ENCODE measurements at places on chromosomes 3 and 15.

DNA sequence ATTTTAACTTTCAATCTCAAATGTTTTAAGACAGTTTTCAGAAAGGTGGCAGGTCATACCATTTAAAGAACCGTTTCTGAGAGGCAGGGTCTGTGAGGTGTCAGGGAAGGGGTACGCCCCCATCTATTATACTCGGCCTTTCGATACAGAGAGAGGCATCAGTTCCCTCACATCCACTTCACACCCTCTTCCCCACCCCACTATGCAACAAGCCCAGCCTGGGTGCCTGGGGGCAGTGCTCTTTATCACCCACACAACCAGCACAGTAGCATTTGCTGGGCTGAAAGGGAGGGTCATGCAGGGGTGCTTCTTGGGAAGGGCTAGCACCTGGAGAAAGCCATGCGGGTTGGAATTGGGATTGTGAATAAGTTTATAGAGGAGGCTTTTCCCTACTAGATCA is 56.0 kb upstream of the KCNMB2 start:
- DNase-seq, result no peak

- no peak for DNase-seq
Measured at GRCh38 chr15:79538527-79538926, 106.4 kb downstream of the MINAR1 start.

DNA sequence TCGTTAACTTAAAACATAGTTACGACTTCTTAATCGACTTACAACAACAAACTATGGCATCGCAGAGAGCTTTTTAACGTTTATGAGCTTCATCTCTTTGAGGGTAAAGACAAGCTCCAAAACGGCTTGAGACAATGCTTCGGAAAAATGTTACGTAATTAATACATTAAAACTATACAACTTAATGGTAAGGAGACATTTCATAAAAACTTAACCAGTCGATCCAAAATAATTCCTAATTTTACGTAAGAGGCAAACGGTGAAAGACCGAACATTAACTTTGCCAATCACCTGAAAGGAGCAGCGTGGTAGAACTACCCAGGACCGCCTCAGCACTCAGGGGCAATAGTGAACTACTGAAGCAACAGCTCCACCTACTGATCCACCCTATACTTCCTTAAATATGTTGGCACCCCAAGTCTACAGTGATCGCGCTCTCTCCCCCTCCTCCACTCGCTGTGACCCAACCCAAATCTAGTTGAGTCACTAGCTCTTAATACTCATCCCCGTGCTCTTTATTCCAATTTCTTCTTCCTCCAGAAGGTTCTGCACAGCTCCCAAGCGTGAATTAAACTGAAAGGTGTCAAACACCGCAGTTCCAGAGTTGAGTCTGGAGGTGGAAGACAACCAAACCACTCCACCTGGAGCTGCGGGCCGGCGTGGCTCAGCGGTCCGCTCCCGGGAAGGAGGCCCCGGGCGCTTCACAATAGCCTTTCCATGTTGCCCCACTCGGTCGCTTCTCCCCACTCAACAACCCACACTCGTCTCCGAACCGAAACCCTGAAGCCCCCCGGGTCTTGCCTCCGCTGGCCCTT is 901 bp downstream of the NAA50 start:
- peak; percentile 34 for DNase-seq

- no peak for DNase-seq
Measured at GRCh38 chr15:29051422-29051821, 165.6 kb downstream of the APBA2 start.

GRCh38 chr3:124791639-124792151 is 61.4 kb downstream of the UMPS start:
- no peak for DNase-seq

- DNase-seq, result no peak
Measured at GRCh38 chr3:164732166-164732565, 346.1 kb downstream of the SI start.

GRCh38 chr3:38129058-38129457 is 7.9 kb downstream of the ACAA1 start:
- DNase-seq, result no peak

DNA sequence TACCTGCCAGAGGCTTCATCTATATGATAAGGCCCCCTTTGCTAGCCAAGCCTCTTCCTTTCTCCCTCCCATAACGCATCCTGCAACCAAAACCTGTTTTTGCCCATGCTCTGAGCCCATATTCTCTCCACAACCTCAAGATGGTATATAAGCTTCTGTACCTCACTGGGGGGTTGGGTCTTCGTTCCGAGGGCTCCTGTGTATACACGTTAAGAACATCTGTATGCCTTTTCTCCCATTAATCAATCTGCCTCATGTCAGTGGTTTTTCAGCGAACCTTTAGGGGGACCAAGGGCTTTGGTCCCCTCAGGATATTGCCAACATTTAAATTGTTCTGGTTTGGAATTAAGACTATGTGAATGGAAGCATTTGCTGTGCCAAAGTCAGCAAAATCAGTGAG is 168.0 kb downstream of the PEX5L start:
- no peak for DNase-seq

DNA sequence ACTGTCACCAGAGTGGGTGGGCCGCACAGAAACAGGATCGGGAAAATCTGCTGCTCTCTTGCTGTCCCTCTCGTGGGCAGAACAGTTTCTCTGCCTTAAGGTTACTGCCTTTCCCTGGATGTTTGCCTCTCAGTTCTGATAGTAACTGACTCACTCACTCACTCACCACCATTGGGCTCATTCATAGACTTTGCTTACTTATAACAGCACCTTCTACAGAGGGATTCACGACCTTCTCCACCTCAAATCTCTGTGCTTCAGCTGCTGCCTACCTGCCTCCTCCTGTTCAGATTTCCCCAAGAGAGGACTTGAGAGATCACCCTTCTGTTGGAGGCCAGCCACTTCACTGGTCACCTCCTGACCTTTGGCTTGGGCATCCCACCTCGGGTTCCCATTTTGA is 147.7 kb upstream of the ICE2 start:
- no peak for DNase-seq

DNA sequence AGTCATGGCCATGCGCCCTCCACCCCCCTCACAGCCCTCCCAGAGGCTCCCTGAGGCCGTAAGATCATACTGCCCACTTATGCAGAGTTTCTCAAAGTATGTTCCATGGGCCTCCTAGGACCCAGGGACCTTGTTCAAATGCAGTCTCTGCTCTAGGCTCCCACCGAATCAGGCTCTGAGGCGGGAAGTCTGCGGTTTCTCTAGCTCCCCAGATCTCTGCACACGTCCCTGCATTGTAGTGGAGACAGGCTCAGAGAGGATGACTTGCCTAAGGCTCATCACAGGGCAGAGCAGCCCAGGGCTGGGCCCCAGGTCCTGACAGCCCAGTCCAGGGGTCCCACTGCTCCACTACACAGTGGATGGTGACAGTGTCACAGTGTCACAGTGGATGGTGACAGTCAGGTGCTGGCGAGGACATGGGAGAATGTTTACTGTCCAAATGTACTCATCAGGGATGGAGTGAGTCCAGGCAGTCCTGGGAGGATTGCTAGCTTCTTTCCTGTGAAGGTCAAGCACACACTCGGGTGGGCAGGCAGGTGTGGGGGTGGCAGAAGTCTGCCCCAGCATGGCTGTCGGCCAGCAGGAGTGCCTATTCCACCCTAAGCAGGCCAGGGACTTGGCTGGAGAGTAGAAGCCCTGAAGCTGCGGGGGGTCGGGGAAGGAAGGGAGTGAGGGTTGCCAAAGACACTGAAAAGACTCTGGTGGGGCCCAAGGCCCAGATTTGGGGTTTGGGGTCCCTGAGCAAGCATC is 12.4 kb downstream of the ANKRD63 start:
- no peak for DNase-seq

DNA sequence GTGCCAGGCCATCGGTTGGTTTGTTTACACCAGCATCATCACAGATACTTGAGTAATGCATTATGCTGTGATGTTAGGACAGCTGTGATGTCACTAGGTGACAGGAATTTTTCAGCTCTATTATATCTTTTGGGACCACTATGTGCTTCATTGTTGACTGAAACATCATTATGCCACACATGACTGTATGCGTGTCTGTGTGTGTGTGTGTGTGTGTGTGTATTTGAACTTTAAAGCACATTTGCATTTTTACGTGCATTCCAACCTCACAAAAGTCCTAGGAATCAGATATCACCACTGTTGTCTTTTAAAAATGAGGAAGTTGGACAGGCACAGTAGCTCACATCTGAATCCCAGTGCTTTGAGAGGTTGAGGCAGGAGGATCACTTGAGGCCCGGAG is 223.0 kb downstream of the TBL1XR1 start:
- DNase-seq, result no peak

DNA sequence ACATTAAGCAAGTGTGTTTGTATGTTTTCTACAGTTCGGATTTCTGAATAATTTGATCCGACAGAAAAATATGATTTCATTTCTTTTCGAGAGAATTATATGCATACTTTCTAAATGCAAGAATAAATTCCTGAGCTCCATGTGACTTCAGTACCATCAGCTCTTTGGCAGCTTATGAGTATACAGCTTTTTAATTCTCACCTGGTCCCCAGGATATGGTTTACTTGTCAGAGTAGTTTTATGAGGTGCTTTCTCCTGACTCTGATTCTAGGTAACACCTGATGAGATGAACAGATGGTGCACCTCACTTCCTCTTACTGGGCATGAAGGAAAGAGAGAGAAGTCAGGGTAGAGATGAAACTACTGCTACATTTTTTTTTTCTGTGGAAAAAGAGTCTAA is 3.1 kb downstream of the HGD start:
- DNase-seq, result no peak

DNA sequence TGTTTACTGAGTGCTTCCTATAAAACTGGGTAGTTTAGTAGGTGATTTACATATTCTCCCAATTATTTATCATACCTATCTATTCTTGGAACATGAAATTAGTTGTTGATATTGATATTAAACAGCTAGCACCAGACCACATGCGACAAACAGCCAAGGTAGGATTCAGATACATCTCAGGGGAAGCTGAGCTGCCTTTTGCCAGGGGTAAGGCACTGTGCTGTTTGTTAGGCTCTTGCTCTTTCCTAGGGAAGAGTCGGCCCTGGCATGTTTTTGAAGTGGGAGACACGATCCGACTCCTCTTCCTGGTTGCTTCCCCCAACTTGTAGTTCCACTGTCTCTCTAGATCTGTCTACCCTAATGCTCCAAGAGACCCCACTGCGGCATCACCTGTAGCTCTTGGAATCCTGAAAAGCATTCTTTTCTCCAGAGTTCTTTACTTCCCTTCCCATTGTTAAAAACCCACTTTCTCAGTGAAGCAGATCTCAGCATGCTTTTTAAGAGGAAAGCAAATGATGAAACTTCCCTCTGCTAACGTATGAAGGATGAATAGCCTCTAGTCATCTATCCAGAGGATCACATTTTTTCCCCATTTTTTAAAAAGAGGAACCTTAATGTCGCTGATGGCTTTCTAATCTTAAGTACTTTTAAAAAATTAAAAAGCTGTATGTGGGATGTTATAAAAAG is 138.4 kb downstream of the GHSR start:
- DNase-seq, result no peak

DNA sequence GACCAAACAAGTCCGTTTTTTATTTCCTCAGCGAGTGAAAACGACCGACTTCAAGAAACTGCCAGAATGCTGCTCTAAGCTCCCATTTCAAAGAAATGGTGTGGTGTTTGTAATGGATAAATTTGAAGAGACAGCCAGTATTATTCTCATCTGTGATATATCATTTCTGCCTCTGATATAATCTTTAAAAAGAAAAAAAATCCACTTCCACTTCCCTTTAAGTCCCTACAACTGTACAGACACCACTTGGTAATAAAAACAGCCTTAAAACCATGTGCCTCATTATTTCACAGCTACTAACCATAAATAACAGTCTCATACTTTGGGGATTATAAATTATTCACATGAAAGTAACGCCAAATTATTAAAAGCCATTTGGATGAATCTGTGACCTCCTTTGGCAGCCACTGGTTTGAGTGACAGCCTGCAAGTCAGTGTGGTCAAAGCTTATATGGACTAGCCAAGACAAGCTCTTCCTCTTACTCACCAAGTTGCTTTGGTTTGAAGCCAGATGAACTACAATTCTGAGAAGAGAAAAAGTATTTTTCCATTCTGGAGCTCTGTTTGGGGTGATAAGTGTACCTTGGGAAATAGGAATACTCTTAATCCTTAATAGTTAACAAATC is 168.0 kb downstream of the SHOX2 start:
- no peak for DNase-seq

Data from H1 (cell line).